Left colon (tissue), 2 donors: ENCODE measurements at places on chromosomes 13 and 19. TPM values are rescaled to one million over a fixed set of nuclear protein-coding genes. Genes with fewer than 3 reads are reported as not detected.

Gene EDDM13
- not detected for total RNA-seq

Gene PEAK3
- total RNA-seq: 0.78 TPM

DNA sequence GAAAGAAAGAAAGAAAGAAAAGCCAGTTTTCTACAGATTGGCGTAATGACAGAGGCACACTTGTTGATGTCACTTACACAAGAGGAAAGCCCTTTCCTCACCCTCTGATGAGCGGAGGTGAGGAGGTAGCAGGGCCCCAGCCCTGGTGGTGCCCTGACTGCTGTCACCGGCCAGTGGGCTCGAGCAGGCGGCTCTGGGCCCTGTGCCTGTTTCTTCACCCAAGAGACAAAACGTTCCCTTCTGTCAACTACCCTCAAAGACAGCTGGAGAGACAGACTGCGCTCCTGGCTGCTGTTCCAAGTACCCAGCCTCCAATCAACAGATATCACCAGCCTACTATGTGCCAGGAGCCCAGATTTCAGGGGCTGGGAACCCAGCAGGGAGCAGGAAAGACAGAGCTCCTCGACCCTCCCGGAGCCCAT, 10.1 kb downstream of the EPS15L1 start:
- no peak for DNase-seq

DNA sequence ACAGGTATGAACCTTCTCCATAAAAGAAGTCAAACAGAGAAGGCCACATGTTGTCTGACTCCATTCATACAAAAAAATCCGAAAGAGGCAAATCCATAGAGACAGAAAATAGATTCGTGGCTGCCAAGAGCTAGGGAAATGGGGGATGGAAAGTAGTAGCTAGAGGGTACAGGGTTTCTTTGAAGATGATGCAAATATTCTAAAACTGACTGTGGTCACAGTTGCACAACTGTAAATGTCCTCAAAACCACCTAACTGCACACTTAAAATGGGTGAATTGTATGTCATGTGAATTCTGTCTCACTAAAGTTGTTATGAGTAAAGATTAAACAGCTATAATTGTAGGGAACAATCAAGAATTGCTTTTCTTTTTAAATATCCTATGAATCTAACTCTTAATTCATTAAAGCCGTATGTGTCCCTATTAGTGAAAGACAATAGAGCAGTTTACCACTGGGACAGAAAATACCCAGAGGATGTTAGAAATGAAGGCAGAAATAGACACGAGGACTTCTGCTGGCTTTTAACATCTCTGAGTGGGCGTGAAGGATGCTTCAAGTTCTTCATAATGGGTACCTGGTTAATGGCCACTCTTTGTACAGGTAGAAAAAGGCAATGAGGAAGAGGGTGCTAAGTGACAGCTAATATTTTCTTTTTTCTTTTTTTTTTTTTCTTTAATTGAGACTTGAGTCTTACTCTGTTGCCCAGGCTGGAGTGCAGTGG, 21.2 kb downstream of the INSR start:
- DNase-seq: no peak

- no peak for DNase-seq
Observed at GRCh38 chr13:109271555-109272541, 514.5 kb downstream of the IRS2 start.

GRCh38 chr19:53992211-53992610, 774 bp downstream of the CACNG6 start:
- DNase-seq: no peak

- peak; percentile 81 for DNase-seq
Observed at GRCh38 chr19:18021121-18021755, 13.3 kb downstream of the ARRDC2 start.
